ENCODE measurements at places on chromosomes 11 and 22. TPM values are rescaled to one million over a fixed set of nuclear protein-coding genes. Genes with fewer than 3 reads are reported as not detected.

DNA sequence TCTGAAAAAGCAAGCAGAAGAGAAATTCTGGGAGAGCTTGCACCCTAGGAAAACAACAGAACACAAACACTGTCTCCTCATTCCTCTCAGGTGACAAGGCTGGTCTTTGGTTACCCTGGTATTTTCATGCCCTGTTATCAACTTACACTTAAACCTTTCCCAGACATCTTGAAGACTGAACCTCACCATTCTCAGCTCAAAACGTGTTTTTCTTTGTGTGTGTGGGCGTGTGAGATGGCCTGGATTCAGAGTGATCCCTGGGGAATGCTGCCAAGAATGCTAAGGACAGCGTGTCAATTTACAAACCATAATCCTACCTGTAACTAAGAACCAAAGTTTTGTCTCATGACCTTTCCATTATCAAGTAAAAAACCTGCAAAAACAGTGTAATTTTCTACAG, 33.3 kb downstream of the ELF5 start:
- DNase-seq = no peak

- no peak for DNase-seq
Observed at GRCh38 chr11:130606781-130607511, 158.5 kb downstream of the ADAMTS15 start.

GRCh38 chr11:32751381-32751780, 43.1 kb downstream of the CCDC73 start:
- no peak for DNase-seq

GRCh38 chr11:31512117-31512516, 2.5 kb downstream of the ELP4 start:
- no peak for DNase-seq

DNA sequence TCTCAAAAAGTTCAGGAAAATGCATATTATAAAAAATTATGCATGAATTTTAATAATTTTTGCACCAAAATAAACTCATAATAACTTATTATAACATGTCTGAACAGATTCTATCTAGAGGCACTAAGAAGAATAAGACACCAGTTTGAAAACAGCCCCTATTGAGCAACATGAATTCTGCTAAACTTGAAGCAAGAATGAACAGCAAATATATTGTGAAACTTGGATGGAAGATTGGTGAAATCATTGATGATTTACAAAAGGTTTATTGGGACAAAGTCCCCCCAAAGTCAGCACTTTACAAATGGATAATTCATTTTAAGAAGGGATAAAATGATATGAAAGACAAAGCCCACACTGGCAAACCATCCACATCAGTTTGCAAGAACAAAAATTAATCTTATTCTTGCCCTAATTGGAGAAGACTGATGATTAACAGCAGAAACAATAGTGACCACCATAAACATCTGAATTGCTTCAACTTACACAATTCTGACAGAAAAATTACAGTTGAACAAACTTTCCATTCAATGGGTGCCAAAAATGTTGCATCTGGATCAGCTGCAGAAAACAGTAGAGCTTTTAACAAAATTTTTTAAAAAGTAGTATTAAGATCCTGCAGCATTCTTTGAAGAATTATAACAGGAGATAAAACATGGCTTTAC, 257.5 kb upstream of the FAT3 start:
- DNase-seq = no peak

- DNase-seq = no peak
Observed at GRCh38 chr11:20647976-20648565, 21.3 kb upstream of the NELL1 start.

GRCh38 chr11:2794046-2794967, 91.3 kb downstream of the CDKN1C start:
- DNase-seq = no peak

DNA sequence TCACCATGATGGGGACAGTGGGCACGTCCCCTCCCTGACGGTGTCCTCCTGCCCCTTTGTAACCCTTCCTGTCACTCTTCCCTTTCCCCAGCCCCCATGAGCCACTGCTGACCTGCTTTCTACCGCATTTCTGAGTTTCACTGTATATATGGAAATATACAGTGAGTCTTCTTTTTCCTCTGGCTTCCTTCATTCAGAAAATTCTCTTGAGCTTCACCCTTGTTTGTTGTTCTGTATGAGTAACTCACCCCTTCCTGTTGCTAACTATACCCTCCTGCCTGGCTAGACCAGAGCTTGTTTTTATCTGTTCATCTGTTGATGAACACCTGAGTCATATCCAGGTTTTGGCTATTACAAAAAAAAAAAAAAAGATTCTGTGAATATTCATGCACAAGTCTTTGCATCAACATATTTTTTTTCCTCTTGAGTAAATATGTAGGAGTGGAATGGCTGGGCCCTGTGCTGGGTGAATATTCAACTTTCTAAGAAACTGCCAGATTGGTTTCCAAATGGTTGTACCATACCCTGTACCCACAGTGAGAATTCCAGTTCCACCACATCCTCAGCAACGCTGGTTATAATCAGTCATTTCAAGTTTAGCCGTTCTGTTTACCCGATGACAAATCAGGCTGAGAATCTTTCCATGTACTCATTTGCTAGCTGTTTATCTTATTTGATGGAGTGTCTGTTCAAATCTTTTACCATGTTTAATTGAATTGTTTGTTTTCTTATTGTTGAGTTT, 62.0 kb downstream of the IGF2 start:
- no peak for DNase-seq

DNA sequence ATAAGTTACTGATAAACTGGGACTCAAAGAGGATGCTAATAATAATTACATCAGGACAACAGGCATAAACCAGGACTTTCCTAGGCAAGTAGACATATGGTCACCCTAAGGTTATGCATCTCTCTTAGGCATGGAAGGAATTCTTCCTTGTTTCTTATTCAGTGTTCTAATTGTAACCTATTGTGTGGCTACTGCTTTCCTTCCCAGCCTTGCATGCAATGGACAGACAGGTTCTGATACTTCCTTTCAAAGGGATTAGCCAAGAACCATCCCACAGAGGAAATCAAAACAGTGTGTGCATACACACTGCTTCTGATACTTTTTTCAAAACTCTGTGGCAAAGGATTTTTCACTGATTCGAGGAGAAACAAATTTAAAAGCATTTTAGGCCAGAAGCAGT, 48.3 kb downstream of the RRAS2 start:
- no peak for DNase-seq

- no peak for DNase-seq
Observed at GRCh38 chr11:80843266-80843974, 1402.6 kb upstream of the TENM4 start.

GRCh38 chr11:69594481-69594880, 46.5 kb upstream of the CCND1 start:
- no peak for DNase-seq

GRCh38 chr22:20653795-20654342, 120.0 kb upstream of the SERPIND1 start:
- no peak for DNase-seq

DNA sequence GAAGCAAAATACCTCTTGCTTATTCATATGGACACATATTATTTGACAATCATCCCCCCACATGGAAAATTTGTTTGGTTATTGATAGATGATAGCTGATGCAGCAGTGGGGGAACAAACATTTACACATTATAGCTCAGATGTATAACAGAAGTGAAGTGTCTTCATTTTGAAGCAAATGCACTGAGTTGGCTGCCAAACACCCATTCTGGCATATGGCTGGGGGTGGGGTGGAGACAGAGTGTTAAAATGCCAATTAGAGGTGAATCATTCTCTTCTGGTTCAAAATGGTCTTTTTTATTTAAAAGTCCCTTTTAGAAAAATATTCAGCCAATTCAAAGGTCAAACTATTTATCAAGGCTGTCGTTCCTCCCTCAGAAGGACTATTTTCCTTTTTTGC, 157.3 kb upstream of the TRPC6 start:
- no peak for DNase-seq

- no peak for DNase-seq
Observed at GRCh38 chr11:29306527-29306926, 710.3 kb downstream of the KCNA4 start.

DNA sequence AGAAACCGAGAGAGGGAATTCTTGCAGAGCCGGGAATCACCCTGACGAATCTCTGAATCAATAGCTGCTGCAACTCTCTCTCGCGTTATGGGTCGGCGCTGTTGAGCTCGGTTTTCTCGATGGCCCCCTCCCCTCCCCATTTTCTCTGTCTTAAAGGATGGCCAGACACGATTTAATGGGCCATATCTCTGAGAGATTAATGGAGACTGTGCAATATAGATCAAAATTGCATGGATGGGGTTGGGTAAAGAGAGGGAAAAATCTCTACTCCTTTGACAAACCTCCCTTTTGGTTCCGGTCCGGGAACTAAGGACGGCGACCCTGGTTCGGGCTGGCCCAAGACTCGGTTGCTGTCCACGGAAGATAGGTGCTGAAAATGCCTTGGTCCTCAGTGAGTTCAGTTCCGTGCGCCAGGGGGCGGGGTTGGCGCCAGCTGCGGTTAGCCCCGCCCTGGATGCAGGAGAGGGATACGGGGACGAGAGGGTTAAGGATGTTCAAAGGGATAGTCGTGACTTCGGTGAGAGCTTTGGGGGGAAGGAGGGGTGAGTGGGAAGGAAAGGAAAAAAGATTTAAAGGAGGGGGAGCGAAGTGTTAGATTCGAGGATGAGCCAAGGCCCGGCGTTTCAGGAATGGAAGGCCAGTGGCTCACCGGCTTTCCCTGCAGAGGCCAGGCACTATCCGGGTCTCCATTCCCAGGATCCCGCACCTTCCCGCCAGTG, 103.6 kb upstream of the HSD17B12 start:
- DNase-seq = no peak

DNA sequence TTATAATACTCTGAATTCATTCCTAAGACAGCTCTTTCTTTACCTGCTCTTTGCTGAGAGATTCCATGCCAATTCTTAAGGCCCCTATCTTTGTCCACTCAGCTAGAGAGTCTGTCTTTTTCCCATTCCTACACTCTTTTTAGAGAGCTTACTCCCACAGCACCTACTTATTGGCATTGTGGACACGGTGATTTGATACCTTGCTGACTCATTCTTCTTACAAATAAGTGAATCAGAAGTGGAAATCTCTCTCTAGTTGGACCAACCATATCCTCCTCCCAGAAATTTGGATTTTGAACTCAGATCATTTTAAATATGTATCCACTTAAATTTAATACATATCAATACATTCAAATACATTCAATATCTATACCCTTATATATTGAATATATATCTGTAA, 32.5 kb upstream of the OR6M1 start:
- no peak for DNase-seq

DNA sequence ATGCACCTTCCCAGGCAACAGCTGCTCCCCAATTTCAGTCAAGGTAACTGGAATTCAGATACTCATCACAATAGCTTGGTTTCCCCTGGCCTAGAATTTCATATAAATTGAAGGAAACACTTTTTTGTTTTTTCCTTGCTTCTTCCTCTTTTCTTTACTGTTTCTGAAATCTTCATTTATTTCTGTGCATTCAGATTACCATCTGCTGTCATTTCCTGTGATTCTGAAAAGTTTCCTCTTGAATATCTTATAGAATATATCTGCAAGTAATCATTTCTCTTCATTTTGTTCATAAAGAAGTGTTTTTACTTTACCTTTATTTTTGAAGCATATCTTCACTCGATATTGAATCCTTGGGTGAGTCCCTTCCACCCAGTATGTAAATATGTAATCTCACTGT, 85.3 kb downstream of the GAB4 start:
- no peak for DNase-seq

- DNase-seq = no peak
Observed at GRCh38 chr22:41597635-41597953, 8.0 kb upstream of the PMM1 start.

Gene ADM2
- total RNA-seq = 8.2 TPM

Gene PIWIL4
- 1.6 TPM for total RNA-seq

Gene SLC25A22
- total RNA-seq = 19.2 TPM

Gene TRIM29
- not detected for total RNA-seq

Gene IGF2
- not detected for total RNA-seq

Data from naive thymus-derived CD8-positive, alpha-beta T cell (primary cell).